ENCODE measurements at places on chromosomes 2 and 18.

GRCh38 chr2:167637741-167638140, 609.7 kb downstream of the STK39 start:
- DNase-seq, result no peak

- no peak for DNase-seq
Observed at GRCh38 chr18:79687806-79688205, 8.2 kb downstream of the CTDP1 start.

GRCh38 chr2:129913695-129914495, 65.6 kb upstream of the RAB6C start:
- no peak for DNase-seq

DNA sequence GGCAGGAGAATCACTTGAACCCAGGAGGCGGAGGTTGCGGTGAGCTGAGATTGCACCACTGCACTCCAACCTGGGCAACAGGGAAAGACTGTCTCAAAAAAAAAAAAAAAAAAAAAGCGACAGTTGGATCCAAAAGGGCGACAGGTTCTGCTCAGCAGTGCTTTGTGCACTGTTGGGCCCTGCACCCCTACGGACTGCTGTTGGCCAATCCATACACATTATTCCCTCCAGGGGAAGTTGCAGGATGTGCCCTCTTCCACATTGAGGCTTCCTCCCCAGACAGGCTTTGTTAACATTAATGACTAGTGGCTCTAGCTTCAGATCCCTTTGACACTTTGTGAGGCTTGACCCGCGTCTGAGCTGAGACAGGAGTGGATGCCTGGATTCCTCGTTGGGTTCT, 9.4 kb downstream of the NT5DC4 start:
- no peak for DNase-seq

DNA sequence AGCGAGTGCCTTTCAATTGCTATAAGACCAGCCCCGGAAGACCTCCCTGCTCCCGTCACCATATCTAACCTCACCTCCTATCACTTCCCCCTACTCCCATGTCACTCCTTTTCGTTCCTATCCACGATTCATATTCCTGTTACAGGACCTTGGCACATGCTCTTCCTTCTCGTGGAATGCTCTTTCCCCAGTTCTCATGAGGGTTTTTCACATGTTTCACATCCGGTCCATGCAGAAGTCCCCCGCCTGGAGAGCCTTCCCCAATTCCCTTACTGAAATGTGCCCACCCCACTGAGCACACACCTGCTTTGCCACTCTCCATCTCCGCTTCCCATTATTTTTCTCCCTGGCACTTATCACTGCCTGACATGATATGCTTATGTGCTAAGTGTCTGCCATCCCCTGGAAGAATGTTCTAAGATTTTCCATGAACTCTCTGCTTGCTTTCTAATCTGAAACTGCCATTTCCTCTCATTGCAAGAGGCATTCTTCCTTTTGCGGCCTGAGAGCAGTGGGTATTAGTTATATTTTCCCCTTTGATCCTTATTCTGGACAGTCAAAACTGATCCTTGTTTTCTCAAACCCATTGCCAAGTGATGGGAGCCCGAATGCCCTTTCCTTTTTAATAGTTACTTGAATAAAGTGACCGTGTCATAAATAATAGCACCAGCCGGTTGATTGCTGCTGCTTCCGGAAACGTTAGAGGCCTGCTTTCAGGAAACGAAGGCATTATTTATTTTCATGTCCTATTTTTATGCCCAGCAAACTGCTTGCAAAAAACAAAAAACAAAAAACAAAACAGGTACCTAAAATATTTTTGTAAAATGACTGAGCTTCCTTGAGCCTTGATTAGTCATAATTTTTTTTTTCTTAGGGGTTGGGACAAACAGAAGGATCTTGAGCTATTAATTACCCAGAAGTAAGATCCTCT, 127.9 kb downstream of the ZNF532 start:
- no peak for DNase-seq

GRCh38 chr18:6414118-6414722, 491 bp downstream of the L3MBTL4 start:
- DNase-seq, result peak; percentile 39

GRCh38 chr18:7678801-7679200, 111.7 kb downstream of the PTPRM start:
- no peak for DNase-seq

GRCh38 chr18:75916624-75916982, 489.1 kb upstream of the SMIM21 start:
- DNase-seq, result no peak

GRCh38 chr2:159249990-159250715, 36.4 kb downstream of the WDSUB1 start:
- peak; percentile 9 for DNase-seq
